ENCODE measurements at places on chromosomes 16 and 17.

GRCh38 chr16:85213926-85214675 lies 101.8 kb upstream of the CIBAR2 start:
- no peak for DNase-seq

GRCh38 chr17:59800530-59800942 lies 92.2 kb downstream of the TUBD1 start:
- no peak for DNase-seq

DNA sequence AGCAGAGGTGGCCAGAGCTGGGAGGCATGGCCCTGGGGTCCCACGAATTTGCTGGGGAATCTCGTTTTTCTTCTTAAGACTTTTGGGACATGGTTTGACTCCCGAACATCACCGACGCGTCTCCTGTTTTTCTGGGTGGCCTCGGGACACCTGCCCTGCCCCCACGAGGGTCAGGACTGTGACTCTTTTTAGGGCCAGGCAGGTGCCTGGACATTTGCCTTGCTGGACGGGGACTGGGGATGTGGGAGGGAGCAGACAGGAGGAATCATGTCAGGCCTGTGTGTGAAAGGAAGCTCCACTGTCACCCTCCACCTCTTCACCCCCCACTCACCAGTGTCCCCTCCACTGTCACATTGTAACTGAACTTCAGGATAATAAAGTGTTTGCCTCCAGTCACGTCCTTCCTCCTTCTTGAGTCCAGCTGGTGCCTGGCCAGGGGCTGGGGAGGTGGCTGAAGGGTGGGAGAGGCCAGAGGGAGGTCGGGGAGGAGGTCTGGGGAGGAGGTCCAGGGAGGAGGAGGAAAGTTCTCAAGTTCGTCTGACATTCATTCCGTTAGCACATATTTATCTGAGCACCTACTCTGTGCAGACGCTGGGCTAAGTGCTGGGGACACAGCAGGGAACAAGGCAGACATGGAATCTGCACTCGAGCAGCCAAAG lies 2.3 kb downstream of the CSF3 start:
- no peak for DNase-seq

GRCh38 chr17:33500151-33500550 lies 207.1 kb upstream of the ASIC2 start:
- DNase-seq = no peak

GRCh38 chr16:56477096-56477878 lies 25.9 kb downstream of the OGFOD1 start:
- DNase-seq = no peak

DNA sequence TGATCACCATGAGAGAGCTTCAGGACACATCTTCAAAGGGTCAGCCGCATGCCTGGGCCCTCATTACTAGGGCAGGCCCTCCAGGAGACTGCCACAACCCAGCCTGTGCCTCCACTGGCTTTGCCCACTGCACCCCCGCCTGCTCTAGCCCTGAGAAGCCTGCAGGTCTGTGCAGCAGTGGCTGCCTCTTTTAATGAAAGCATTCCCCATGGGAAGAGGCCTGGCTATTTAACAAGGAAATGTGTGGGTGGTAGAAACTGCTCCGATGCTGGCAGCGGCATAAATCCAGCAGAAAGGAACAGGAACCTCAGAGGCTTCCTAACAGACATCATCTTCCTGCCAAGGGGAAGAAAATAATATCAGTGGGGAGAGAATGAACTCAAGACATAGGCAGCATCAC lies 375 bp upstream of the KRT32 start:
- no peak for DNase-seq

DNA sequence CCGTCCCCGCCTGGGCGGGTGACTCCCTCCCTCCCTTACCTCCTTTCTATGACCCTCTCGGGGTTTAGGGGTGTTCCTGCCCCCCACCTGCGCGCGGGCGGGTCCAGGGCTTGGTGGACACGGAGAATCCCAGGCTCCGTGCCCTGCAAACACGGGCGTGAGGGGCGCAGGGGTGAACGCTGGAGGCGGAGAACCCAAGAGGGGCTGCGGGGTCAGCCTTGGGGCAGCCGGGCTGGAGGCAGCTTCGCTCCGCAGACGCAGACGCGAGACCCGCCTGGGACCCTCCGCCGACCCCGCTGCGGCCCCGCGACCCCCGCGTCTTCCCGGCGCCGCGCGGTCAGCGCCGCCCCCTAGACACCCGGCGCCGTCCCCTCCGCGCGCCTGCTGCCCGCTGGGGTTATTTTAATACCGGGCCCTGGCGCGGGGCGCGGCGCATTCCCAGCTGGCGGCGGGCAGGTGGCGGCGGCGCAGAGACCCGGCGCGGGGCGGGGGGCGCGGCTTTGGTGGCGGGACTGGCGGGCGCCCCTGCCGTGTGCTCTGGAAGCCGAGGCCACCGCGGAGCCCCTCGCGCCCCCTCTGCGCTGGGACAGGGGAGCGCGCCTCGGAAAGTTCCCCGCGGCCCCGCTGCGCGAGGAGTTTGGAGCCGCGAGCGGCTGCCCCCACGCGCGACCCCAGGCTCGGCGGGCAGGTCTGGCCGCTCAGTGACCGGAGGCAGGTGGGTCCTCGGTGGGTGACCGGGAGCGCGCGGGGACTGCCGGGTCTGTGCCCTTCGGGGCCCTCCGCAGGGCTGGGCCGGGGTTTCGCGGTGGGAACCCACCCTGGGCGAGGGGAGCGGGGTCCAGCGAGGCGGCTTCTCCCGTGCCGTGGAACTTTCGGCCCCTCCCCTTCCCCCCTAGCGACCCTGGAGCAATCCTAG lies at the start of gene UTS2R:
Gene UTS2R (plus strand): TSS at position 433 of the 916 bp plus-strand sequence. CDS start 2,560 bp downstream, outside the sequence.
- DNase-seq = no peak

- DNase-seq = no peak
Observed at GRCh38 chr17:4235372-4236279, 28.2 kb downstream of the ANKFY1 start.

DNA sequence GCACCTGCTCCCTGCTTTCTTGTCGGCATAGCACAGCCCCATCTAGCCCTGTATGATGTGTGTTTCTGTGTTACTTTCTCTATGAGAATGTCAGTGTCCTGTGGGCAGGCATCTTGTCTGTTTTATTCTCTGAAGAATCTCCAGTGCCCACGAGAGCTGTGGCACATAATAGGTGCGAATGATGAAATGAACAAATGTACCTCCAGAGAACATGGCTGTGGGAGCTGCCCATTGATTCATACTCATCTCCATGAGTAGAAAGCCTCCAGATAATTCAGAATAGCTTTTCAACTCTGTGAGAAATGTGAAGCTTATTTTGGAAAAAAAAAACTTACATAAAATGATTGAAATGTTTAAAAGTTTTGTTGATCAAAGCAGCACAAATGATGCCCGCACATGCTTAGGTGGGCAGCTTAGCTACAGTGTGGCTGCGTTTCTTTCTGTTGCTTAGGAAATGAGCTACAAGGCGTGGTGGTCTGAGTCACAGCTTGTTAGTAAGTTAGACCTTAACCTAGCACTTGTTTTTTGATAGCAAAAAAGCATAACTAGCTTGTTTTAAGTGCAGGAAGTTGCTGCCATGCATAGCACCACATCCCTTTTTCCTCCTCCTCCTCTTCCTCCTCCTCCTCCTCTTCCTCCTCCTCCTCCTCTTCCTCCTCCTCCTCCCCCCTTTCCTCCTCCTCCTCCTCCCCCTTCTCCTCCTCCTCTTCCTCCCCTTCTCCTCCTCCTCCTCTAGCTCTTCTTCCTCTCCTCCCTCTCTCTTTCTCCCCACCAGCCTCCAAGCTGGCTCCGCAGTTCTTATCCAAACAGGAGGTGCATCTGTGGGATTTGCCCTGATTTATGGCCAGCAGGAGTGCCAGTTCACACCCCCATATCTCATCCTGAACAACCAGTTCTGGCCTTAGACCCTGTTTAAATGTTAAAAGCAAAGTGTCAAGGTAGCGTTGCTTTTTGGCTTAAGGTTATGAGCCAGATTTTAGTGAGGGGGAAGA lies 221.5 kb downstream of the IRF8 start:
- no peak for DNase-seq

DNA sequence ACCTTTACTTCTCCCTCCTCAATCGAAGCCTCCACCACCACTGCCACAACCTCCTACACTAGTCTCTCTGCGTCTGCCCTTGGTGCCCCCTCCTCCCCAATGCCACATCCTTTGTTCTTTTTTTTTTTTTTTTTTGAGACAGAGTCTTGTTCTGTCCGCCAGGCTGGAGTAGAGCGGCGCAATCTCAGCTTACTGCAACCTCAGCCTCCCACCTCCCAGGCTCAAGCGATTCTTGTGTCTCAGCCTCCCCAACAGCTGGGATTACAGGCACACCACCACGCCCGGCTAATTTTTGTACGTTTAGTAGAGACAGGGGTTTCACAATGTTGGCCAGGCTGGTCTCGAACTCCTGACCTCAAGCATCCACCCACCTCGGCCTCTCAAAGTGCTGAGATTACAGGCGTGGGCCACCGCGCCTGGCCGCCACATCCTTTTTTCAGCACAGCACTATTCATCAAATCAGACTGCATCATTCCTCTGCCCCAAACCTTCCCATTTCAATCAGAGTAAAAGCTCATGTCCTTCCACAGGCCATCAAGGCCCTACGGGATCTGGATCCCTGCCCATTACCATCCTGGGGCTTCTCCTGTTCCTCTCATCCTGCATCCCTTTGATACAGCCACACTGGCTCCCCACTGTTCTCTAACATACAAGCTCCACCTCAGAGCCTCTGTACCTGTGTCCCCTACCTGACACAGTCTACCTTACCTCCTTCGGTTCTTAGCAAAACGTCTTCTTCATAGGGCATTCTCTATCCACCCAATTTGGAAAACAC lies 2.0 kb downstream of the KLHL11 start:
- no peak for DNase-seq

DNA sequence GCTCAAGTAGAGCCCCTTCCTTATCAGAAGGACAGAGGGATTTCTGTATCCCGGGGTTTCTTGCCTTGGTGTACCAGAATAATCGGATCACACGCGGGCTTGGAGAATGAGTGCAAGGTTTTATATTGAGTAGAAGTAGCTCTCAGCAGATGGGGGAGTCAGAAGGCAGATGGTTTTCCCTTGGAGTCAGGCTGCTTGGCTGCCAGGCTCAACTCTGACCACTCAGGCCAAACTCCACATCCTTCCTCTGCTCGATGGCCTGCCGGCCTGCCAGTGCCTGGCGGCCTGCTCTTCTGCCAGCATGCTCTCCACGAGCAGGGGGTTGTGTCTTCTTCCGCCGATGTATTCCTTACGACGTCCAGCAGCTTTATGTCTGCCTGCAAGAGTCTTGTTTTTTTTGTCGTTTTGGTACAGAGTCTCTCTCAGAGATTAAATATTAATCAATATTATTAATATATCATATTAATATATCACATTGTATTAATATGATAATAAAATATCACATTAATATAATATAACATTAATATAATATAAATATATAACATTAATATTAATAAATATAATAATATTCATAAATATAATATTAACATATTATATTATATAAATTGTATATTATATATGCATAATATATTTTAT lies 229.2 kb upstream of the WSCD1 start:
- DNase-seq = no peak

DNA sequence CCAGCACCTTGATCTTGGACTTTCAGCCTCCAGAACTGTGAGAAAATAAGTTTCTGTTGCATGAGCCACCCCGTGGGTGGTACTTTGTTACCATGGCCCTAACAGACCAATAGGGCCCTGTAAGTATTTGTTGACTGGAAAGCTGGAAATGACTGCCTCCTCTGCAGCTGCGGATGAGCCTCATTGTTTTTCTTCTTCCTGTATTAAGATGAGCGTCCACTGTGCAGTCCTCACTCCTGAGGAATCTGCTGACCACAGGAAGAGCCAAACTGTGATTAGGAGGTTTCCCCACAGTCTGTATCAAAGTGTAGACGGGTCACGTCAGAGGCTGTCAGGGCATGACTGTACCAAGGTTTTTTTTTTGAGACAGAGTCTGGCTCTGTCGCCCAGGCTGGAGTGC lies 12.2 kb upstream of the AKTIP start:
- no peak for DNase-seq

GRCh38 chr16:15403392-15403995 lies 7.9 kb downstream of the MPV17L start:
- DNase-seq = no peak

DNA sequence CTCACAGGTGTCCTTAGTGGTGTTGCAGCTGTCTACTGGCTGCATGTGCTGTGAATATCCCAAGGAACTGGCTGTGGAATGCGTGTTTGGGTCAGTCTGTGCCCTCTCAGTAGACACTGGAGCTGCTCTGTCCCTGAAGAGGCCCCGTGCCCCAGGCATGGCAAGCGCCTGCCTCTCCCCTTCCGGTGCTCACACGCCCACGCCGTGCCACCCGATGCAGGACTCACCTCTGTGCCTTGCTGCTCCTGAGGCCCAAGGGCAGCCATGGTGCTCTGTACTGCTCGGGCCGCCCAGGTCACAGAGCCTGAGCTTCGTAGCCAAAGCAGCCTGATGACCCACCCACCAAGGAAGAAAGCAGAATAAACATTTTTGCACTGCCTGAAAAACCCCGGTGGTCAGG lies 10.0 kb downstream of the RGS11 start:
- no peak for DNase-seq

DNA sequence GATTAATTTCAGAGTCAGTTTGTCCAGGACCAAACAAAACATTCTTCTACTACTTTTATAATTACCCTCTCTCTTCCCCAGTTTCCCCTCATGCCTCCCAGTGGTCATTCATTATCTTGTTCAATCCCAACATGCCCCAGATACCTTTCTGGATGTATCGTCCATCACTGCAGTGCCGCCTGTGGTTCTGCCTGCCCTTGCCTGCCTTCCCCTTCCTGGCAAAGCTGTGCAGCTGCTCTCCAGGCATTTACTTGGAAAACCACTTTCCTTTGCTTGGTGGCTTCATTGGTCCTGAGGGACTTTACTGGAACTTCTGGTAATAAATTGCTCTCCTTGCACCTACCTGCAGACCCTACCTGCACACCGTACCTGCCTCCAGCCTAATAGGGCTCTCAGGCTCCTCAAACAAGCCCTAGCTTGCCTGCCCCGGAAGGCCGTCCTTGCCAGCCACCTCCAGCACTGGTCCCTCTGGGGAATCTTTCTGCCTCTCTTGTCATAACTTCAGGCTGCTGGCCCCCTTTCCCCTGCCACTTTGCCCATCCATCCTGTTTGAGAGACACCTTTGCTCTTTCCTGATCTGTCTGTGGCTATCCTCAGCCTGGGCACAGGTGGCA lies 19.5 kb upstream of the MSI2 start:
- DNase-seq = no peak
